ENCODE measurements at places on chromosomes 7 and 10.

DNA sequence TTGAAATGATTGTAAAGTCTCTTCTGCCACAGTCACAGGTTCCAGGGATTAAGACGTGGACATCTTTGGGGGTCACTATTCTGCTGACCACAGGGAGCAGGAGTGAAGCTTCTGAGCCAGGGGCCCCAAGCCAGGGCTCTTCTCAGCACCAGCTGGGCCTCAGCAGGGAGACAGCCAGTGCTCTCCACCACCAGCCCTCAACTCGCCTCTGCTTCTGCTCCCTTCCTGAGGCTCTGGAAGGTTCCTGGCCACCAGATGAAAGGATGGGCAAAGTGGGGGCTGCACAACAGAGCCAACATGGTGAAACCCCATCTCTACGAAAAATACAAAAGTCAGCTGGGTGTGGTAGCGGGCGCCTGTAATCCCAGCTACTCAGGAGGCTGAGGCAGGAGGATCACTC lies 11.2 kb upstream of the CRYGN start:
- no peak for DNase-seq

DNA sequence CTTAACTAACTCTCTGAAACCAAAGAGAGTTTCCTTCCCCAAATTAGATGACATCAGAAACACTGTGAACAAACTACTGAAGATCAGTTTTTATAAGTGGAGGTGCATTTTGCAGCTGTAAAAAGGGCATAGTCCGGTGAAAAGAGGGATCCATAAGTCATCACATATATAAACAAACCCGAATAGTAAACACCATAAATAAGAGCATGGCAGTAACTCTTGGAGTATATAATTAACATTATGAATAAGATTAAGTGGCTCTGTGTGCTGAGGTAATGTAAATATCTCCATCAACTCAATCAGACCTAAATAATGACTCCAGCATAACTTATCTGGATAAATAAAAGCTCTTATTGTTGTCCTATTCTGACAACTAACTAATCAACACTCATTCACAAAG lies 43.0 kb upstream of the SHTN1 start:
- no peak for DNase-seq

- no peak for DNase-seq
Measured at GRCh38 chr7:94874036-94874785, 33.2 kb upstream of the PPP1R9A start.

DNA sequence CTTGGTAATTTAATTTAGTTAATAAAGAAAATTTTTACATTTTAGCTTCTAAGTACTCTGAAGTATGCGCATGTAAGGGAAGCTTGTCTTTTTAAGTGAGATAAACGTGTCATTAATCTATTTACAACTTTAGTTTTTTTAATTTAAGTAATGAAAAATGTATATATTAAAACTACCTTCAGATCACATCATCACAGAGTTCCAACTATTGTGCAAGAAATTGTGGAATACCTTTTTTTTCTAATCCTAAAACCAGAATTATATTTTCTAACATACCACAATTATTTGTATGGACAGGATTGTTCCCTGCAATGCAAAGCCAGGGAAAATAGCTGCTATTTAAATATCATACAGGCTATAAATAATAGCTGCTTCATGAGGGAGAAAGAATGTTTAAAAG lies 303.2 kb upstream of the KCND2 start:
- DNase-seq = no peak

DNA sequence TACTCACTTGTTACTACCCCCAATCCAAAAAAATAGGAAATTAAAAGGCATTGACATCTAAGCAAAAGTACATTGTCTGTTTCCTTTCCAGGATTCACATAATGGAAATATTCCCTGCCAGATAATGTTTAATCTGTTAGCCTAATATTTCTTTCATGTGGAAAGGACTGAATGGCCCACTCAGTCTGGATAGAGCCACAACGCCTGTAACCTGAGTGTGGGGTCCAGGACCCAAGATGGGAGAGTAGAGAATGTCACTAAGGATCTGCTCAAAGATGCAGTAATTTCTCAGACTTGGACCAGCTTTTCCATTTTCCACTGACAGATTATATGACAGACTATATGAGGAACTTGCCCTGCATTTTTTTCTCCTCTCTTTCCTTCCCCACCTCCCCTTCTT lies 1088.9 kb downstream of the KCNMA1 start:
- no peak for DNase-seq

- no peak for DNase-seq
Measured at GRCh38 chr7:106071356-106071998, 40.6 kb downstream of the SYPL1 start.

GRCh38 chr7:27553273-27553672 lies 109.4 kb downstream of the HIBADH start:
- DNase-seq = peak; percentile 60
